ENCODE measurements at places on chromosomes 6 and 20.

DNA sequence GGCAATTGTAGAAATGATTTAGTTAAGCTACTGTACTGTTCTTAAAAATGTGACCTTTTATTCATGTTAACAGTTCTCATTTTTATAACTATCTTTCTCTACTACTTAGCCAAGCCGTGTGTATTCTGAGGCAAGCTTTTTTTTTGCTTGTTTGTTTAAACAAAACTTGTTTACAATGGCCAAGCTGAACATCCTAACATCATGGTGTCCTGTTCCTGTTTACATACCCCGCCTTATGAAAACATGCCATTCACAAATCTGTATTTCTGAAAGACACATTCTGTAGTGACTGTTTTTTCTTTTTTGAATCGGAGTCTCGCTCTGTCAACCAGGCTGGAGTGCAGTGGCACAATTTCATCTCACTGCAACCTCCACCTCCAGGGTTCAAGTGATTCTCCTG is 140.9 kb downstream of the NCOA3 start:
- DNase-seq, result no peak

- DNase-seq, result no peak
These were observed at the start of gene SIRPG for GRCh38 chr20:1657556-1658334. SIRPG (minus strand) TSS chr20:1657779; CDS start chr20:1657714, 65 bp downstream.

DNA sequence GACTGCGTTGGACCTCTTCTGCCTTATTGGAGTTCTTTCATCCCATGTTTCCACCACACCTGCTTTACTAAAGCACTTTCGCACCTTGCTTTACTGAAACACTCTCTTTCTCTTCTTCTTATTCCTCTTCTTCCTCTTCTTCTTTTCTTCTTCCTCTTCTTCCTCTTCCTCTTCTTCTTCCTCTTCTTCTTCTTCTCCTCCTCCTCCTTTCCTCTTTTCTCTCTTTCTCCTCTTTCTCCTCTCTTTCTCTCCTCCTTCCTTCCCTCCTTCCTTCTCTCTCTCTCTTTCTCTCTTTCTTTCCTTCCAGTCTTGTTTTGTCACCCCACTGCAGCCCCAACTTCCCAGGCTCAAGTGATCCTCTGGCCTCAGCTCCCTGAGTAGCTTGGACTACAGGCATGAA is 4.0 kb upstream of the RIPPLY2 start:
- DNase-seq, result no peak

DNA sequence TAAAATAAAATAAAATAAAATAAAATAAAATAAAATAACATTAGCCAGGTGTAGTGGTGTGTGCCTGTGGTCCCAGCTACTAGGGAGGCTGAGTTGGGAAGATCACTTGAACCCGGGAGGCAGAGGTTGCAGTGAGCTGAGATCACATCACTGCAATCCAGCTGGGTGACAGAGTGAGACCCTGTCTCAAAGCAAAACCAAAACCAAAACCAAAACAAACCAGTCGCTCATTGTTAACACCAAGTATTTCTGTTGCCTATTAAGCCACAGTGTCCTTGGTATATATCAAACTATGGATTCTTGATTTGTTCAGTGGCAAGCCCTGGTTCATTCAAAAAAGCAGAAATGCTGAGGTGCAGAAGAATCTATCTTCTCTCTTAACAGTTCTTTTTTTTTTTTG is 65.7 kb downstream of the PYGB start:
- DNase-seq, result no peak

- no peak for DNase-seq
These were observed 20.5 kb downstream of the PTK7 start for GRCh38 chr6:43096451-43097097.

DNA sequence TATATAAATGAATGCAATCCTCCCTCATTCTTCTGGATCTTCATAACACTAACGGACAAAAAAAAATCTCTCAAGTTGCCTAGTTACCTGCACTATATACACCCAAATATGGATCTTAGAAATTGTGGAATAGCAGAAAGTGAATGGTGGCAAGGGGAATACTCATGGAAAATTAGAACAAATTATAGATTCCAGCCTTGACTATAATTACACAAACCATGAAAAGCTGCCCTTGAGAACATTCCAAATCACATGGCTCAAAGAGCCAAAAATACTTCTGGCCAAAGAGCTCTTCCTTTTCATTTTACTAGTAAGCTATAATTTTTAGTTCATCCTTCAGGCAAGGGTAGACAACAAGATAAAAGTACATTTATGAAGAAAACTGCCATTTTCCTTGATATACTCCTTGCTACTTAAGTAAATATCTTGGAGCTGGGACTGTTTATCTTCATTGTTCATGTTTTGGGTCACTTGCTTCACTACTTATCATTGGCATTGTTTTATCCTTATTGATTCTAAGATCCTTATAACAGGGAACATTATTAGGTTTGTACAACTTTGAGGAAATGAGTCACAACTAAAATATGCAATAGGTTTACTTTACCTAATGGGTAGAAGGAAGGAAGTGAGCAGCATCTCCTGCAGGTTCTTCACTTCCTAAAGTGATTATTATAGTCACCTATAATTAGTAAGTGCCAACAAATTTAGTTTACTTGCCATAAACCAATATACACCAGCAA is 6.4 kb upstream of the MTRES1 start:
- no peak for DNase-seq

GRCh38 chr6:27332692-27333641 is 20.9 kb upstream of the POM121L2 start:
- no peak for DNase-seq

- peak; percentile 52 for DNase-seq
These were observed 693 bp downstream of the HLA-F start for GRCh38 chr6:29723666-29724588.

DNA sequence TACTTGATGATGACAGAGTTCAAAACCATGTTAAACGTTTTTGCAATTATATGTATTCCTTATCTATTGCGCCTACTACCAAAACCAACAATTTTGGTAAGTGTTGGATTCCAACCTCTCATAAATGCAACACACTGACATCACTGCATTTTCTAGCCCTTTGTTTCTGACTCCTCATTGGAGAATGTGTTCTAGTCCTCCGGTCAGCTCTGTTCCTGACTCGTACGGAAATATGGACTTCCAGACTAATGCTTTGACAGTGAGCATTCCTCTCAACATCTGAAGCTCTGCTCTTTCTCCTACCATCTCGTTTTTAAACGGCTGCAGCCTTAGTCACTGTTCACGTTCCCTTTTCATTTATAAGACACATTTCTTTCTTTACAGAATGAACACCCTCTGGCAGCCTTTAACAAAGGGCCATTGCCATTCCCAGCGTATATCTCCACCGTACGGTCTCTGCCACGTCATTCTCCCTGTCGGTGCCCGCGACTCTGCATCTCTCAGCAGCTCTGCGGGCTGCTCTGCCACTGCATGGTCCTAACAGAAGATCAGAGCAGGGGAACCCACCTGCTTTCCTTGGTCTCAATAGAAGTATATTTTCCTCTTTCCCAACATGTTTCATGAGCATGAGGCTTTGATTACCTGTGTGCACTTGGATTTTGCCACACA is 103.0 kb upstream of the SYNDIG1 start:
- no peak for DNase-seq

DNA sequence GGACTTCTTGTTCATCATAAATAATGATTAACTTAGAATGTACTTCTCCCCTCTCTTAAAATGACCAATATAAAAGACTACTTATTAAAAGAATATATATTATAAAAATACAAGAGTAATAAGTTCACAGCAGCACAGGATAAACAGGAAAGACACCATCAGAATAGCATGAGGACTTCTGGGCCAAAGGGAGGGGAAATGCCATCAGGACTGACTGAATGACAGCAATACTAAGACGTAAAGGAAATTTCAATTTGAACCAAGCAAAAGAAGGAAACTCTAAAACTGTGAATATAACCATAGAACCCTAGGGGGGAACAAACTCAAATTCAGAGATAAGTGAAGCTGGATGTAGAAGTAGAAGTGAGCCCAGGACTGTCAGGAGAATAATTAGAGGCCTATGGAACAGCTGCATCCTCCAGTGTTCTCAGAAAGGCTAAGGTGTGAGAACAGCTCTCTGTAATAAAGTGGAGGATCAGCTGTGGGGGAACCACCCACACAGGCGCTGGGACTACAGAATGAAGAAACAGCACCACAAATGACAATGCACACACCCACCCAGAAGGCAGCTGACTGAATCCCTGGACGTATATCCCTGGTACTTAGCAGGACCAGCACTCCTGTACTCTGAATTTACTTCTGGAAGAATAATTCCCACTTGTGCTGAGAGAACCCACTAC is 37.8 kb downstream of the ZHX3 start:
- no peak for DNase-seq

DNA sequence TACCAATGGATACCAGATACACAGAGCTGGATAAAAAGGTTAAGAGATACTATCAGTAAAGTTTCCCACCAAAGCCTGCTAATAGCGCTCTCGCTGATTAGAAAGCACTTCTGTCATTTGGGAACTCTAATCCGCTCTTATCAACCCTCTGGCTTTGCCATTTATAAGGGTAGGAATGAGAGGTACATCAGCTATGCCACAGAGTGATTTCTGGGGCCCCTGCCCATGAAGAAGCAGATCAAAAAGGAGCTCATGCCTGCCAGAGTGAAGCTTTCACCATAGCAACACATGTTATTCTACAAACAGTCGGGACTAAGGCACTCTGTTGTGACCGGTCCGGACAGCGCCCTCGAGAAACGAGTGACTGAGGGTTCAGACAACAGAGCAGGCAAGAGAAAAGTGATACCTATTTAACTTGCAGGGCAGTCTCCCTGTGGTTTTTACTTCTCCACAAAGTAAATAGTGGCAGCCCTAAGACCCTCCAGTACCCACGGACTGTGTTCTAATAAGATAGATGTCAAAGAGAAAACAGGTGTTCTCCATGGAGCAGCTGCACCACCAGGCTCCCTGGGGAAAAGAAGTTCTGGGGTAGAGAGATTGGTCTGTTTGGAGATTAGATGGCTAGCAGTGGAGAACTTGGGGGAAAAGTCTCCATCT is 5.6 kb downstream of the TRAM2 start:
- no peak for DNase-seq

GRCh38 chr6:25553502-25553901 is 98.5 kb upstream of the SCGN start:
- DNase-seq, result no peak

DNA sequence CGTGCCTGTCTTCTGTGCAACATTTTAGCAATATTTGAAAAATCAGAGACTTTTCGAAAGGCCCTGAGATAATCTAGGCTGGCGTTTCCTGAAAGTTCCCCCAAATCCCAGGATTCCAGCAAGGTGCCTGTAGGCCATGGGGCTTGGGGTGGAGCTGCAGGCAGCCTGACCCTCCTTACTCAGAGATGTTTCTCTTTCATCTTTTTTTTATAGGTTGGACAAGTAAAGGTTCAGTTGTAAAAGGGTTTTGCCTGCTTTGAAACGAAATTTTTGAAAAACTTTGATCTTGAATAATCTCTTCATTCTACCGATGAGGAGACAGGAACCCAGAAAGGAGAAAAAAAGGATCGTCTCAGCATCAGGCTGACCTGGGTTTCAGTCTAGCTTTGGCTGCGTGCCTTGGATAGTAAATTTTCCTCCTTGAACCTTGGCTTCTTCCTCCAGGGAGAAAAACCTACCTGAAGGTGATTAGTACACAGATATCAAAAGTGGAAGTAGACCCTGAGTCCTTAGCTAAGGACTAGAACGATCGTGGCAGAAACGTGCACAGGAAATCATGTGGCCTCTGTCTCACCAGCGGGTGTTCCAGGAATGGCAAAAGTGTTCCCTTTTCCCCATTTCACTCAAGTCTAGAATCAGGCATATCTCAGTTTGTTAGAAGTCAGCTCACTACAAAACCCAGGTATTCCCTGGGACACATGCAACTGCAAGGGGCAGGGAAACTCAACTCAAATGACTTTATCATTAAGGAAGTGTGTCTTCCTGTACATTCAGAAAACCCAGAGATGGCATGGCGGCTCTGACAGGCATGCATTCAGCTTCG is 128.2 kb upstream of the PTPN1 start:
- no peak for DNase-seq

- DNase-seq, result no peak
These were observed 764 bp downstream of the BAG6 start for GRCh38 chr6:31651602-31652191.

DNA sequence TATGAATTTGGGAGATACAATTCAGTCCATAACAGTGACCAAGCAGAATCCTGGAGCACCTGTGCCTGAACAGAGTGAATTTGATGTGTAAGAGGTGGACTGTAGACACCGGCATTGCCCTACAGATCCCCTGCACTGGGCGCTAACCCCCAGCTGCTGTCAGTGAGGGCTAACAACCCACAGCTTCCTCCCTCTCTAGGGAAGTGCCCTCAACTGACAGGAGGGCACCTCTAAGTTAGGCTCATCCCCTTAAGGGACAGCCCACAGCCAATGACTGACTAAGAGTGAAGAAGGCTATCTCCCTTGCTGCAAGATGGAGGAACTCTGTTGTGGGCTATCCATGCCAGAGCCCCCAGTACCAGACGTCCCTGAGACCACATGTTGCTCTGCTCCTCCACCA is 15.3 kb upstream of the BPIFB1 start:
- no peak for DNase-seq

DNA sequence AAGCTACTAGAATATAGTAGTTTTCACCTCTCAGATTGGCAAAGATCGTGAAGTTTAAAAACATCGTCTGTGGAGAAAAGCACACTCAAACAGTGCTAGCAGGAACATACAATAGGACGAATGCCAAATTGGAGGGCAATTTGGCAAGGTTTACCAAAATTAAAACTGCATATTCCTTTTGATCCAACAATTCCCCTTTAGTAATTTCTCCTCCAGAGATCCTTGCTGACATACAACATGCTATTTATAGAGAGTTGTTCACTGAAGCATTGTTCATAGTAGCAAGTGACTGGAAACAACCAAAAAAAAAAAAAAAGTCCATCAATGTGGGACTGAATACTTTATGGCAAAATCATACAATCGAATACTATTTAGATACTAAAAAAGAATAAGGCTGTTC is 202.2 kb downstream of the ATXN1 start:
- DNase-seq, result no peak

DNA sequence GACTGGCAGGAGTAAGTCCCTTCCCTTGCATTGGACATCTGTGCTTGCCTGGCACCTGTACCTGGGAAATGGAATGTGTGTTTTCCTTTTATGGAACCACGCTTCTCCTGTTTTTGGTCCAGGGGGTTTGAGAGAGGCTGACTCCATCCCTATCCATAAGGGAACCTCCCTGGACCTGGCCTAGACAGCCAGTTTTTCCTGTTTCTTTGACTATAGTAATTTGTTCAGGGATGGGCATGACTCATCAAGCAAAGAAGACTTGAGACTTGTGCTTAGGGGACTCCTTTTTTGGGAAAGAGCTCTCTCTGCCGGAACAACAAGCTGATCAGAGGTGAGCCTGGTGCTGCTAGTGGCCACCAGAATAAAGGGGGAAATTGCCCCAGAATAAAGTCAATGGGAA is 393.8 kb downstream of the CDH26 start:
- no peak for DNase-seq

- no peak for DNase-seq
These were observed 118.4 kb upstream of the TRAF3IP2 start for GRCh38 chr6:111724039-111724438.

All from right cardiac atrium (tissue), 5 donors.